ENCODE measurements at places on chromosomes 1 and 21. TPM values are rescaled to one million over a fixed set of nuclear protein-coding genes. Genes with fewer than 3 reads are reported as not detected.

GRCh38 chr1:175169286-175170018, 23.1 kb downstream of the KIAA0040 start:
- H3K4me3 ChIP-seq: no peak overlapping the region
- no peaks in the 10 kb centered on the region for H3K4me1 ChIP-seq
- DNase-seq: no peak
- H3K36me3 ChIP-seq: no peaks in the 10 kb centered on the region
- no peaks in the 10 kb centered on the region for H3K27me3 ChIP-seq

SPRR2E gene
- not detected for polyA plus RNA-seq

DNA sequence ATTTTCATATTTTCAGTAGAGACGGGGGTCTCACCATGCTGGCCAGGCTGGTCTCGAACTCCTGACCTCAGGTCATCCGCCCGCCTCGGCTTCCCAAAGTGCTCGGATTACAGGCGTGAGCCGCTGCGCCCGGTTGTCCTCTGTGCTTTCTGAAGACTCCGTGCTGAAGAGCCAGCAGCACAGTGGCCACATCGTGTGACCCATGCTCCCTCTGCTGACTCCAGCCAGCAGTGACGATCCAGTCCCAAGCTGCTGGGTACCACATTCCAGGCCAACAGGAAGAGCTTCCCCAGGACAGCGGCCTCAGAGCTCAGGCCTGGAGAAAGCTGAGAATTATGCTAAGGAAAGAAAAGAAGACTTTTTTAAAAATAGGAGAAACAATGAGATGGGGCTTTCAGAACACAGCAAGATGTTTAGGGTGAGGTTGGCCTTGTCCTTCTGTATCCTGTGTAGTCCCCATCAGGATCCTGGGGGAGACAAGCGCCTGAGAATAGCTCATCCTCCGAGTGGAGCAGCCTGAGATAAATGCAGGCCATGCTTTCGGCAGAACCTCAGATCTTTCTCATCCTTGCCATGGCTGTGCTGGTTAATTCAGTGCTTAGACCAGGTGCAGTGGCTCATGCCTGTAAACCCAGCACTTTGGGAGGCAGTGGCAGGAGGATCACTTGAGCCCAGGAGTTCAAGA, 207.1 kb downstream of the SLC35F3 start:
- no peaks in the 10 kb centered on the region for H3K36me3 ChIP-seq
- H3K4me1 ChIP-seq: no peaks in the 10 kb centered on the region
- H3K4me3 ChIP-seq: no peak overlapping the region
- DNase-seq: peak; percentile 73
- no peak overlapping the region for H3K27ac ChIP-seq
- H3K27me3 ChIP-seq: no peaks in the 10 kb centered on the region

ODF2L gene
- polyA plus RNA-seq: 7.9 TPM

DNA sequence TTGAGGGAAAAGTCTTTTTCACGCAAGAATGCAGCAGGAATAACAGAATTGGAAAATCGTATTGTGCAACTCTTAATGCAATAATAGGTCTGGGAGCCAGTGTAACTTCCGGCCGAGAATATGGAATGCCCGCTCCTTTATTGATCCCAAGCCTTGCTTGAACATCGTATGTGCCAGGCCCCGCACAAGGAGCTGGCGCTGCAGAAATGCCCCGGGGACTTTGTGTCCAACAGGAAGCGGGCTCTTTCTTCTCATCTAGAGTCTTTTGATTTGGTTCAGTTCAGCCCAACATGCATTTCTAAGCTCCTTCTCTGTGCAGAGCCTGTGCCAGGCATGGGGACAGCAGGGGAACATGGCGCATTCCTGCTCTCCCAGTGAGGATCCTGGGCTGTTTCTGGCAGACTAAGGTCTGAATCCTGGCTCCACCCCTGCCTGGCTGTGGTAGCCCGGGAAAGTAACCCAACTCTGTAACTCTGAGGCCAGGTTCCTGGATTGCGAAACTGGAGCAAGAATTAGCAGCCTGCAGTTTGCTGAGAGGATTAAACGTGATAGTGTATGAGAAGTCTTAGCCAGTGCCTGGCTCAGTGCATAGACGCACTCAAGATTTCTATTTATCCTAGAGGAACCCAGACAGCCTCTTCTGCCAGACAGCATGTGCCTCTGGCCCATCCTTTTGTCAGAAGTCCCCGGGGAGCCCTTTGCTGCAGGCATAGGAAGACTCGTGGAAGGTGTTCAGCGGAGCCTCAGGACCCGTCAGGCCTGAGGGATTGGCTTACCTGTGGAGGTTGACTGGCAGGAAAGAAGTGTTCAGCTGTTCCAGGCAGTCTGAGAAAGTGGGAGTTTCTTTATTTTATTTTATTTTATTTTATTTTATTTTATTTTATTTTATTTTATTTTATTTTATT, 987 bp upstream of the CDCP2 start:
- no peak overlapping the region for H3K27ac ChIP-seq
- no peak overlapping the region for H3K4me3 ChIP-seq
- DNase-seq: no peak
- no peaks in the 10 kb centered on the region for H3K36me3 ChIP-seq
- no peaks in the 10 kb centered on the region for H3K4me1 ChIP-seq
